Hematopoietic multipotent progenitor cell treated with erythropoietin and hydrocortisone succinate and interleukin-3 and kit ligand, for 17 days (in vitro differentiated cells): ENCODE measurements at places on chromosomes 11 and 22.

DNA sequence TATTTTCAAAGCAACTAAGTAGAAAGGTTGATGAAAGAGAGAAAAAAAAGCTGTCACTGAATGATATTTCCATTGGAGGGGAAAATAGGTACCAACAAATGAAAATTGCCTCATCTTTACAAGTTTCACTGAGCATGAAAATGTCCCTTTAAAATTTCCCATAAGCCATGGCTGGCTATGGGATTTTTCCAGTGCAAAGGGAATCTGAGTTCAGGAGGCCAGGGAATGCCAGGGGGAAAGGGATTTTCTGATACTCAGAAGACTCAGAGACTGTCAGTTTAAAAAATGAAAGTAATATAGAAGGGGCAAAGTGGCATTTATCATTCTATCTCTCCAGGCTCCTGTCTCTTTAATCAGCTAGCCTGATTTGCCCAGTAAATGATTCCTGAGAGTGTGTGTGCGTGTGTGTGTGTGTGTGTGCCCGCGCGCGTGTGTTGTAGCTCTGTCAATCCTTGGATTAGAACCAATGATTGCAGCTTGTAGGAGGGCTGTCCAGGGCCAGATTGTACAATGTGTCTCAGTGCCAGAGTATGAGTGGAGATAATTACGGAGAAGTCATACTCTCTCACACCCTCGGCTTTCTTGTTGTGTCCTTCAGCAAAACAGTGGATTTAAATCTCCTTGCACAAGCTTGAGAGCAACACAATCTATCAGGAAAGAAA is at the start of gene NTM:
NTM (plus strand) TSS at position 526 of the 662 bp plus-strand sequence.
- no peak for DNase-seq

- DNase-seq: peak; percentile 91
These were observed 3.6 kb downstream of the NEAT1 start for GRCh38 chr11:65425971-65426838.

GRCh38 chr11:19368726-19369375 is 128.1 kb upstream of the E2F8 start:
- DNase-seq: no peak

- DNase-seq: no peak
These were observed 14.5 kb upstream of the USP47 start for GRCh38 chr11:11827272-11827671.

GRCh38 chr11:69613594-69613993 is 27.4 kb upstream of the CCND1 start:
- DNase-seq: no peak

DNA sequence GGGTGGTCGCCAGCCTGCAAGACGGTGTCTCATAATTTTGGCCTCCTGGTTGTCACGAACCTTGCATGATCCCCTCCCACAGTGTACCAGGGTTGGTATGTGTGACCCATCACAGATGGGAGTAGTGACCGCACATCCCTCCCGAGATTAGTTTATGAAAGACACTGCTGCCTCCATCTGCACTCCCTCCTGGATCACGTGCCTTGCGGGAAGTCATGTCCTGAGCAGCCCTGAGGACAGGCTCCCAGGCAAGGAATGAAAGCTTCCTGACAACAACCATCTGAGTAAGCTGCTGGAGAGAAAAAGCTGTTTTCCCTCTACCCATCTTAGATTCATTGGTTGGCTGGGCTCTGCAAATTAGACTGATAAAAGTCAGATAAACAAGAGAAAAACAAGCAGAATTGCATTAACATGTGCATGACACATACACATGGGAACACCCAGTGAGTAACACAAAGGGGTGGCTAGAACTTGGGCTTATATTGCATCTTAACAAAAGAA is 14.4 kb upstream of the PAMR1 start:
- no peak for DNase-seq

DNA sequence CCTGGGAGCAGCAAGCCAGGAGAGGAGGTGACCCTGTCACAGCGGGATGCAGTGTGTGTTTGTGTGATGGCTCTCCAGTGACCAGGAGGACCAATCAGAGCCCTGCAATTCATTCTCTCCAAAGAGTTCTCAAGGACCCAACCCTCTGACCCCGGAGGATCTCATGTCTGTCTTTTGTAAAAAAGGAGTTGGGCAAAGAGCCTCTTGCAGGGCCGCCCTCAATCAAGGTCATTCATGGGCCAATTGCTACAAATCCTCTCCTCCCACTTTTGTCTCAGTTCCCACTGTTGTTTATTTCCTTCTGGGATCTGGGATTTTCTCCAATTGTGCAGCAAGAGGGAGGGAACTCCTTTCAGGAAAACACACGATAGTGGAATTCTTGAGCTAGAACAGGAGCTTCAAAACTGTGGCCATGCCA is 4.0 kb downstream of the TECTA start:
- DNase-seq: no peak

GRCh38 chr11:69348414-69349235 is 54.7 kb downstream of the MYEOV start:
- no peak for DNase-seq

GRCh38 chr11:128925250-128925600 is 17.4 kb downstream of the TP53AIP1 start:
- DNase-seq: no peak

DNA sequence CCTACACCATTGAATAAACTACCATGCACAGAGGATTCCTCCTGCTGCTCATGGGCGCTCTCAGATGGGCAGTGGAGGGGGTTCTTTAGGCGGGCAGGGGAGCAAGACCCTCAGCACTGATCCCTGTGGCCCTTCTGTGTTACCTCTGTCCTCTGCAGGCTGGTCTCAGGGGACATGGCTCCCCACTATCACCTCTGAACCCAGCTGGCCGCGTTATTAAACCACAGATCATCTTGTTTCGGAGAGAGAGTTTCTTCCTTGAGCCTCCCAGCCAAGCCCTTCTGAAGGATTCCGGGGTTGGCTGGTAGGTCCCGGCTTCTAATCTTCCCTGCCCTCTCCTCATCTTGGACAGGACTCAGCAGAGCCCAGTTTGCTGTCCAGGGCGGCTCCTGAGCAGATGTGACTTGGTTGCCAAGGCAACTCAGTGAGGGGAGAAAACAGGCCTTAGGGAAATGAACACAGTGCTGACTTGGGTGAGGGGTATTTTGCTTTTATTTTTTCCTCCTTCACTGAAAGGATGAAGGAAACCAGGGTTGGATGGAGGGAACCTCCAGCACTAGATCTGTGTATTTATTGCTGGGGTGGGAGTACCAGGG is 13.3 kb downstream of the APOL3 start:
- DNase-seq: no peak

DNA sequence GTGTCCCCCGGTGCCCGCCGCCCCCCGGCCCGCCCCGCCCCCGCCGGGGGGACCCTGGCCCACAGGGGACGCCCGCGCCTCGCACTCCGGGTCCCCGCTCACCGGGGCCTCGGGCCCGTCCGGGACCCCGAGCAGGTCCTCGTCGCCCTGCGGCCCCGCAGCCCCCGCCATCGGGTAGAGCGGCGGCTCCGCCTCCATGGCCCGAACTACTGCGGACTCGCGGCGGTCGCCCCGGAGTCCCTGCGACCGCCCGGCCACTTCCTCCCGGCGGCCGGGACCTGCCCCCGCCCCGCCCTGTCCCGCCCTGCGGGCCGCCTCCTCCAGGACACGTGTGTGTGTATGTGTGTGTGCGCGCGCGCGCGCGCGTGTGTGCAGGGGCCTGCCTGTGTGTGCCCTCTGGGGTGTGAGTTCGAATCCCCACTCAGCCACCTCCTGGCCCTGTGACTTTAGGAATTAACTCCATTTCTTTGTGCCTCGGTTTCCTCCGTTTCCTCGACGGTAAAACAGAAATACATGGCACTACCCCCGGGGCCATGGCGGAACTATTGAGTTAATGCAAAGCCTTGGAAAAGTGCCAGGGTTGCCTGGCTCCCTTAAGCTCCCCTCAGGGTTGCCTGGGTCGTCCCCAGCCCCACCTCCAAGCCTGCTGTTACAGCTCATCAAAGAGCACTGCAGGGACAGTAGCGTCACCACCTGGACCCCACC is at the start of gene UNC93B1:
UNC93B1 (minus strand) TSS at position 252 of the 705 bp plus-strand sequence; CDS start at position 198, 54 bp downstream.
- DNase-seq: peak; percentile 66

DNA sequence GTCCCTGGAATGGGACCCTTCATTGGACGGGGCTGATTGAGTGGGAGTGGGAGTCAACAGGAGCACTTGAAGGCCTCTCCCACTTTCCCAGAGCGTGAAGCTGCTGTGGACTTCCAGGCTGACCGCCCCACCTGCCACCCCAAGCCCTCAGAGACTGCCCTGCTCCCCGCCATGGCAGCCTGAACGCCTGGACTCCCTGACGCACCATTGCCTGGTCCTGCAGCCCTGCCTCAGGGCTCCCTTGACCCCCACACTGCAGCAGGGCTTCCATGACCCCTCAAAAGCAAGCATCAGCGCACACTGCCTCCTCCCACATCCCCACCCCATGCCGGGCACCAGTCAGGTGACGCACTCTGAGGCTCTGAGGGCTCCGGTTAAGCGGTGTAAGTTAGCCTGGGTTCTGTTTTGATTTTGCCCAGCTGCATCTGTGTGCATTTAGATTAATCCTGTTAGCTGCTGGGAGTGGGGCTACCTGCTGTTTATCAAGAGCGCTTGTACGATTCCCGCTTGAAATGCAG is 39.4 kb downstream of the TRIM29 start:
- no peak for DNase-seq

DNA sequence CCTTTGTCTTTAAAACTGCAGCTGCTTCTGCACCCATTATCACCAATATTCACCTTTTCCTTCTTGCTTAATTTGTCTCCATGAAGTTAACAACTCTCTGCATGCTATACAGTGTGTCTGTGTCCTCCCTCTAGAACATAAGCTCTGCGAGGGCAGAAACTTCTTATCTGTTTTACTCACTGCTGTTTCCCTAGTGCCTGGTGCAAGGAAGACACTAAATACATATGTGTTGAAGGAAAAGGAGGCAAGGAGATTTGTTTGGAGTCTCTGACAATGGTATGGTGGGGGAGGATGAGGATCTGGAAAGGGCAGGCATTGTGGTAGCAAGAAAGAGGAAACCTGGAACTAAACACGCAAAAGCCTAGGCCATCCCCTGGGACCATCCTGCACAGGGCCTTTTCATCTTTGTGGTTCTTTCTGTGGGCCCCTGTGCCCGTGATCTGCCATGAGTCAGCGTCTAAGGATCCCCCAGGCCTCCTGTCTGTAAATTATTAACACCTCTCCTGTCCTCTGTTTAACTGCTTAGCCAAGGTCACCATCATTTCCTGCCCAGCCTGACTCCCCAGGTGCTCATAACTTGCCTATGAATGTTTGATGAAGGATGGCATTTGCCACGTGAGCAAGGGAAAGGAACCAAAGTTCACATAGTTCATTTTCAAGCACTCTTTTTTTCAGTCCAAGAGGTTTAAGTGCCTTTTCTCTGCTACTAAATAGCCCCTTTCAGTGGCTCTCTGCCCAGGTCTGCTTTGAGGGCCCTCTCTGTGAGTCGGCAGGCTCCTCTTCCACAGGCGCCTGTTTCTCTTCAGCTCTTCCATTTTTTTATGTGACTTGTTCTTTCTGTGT is 131.1 kb downstream of the RASSF10 start:
- DNase-seq: no peak

GRCh38 chr22:34760276-34761008 is 305.5 kb upstream of the ISX start:
- DNase-seq: no peak

- no peak for DNase-seq
These were observed 22.7 kb upstream of the PICALM start for GRCh38 chr11:86091566-86091965.
